ENCODE measurements at places on chromosomes 16 and 17. TPM values are rescaled to one million over a fixed set of nuclear protein-coding genes. Genes with fewer than 3 reads are reported as not detected.

The CCL4L2 gene
- 4.8 TPM for total RNA-seq

The TUBD1 gene
- 10.6 TPM for total RNA-seq

The SRRM2 gene
- 598 TPM for total RNA-seq

The ADORA2B gene
- 2.2 TPM for total RNA-seq

The RPGRIP1L gene
- total RNA-seq, result 10.2 TPM

The RFNG gene
- total RNA-seq, result 16.9 TPM

The KRTAP4-5 gene
- total RNA-seq, result not detected

The KPNB1 gene
- 656 TPM for total RNA-seq

Data from activated CD4-positive, alpha-beta T cell treated with anti-CD3 and anti-CD28 coated beads for 36 hours (primary cell).